Thoracic aorta (tissue), 2 donors: ENCODE measurements at places on chromosomes 11 and 22. TPM values are rescaled to one million over a fixed set of nuclear protein-coding genes. Genes with fewer than 3 reads are reported as not detected.

DNA sequence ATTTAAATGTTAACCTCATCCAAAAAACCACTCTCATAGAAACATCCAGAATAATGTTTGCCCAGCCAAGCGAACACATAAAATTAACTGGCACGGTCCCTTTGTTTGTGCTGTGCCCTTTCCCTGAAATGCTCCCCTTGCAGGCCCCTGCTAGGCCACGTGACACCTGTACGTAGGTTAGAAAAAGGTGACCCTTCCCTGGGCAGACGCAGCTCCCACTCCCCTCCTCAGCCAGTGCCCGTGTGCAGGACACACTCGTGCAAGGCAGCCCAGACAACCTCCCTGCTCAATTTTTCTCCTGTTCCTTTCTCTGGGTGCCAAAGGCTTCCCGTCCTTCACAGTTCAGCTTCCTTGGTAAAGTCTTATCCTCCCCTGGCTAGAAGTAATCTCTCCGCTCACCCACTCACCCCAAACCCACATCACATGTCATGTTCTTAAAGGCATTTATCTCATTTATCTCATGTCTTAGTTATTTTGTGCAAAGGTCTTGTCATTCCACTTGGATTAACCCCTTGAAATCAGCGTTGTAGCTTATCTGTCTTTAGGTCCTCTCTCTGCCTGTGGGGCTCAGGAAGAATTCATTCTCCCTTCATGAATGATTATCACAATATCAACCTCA is 20.7 kb downstream of the FAM83F start:
- no peaks in the 10 kb centered on the region for H3K27me3 ChIP-seq
- no peak for DNase-seq
- no peak overlapping the region for H3K27ac ChIP-seq
- no peaks in the 10 kb centered on the region for H3K36me3 ChIP-seq

- no peak overlapping the region for H3K27ac ChIP-seq
- no peaks in the 10 kb centered on the region for H3K4me1 ChIP-seq
- no peak for DNase-seq
- no peak overlapping the region for H3K4me3 ChIP-seq
Measured at GRCh38 chr11:107493117-107493516, 35.5 kb upstream of the CWF19L2 start.

DNA sequence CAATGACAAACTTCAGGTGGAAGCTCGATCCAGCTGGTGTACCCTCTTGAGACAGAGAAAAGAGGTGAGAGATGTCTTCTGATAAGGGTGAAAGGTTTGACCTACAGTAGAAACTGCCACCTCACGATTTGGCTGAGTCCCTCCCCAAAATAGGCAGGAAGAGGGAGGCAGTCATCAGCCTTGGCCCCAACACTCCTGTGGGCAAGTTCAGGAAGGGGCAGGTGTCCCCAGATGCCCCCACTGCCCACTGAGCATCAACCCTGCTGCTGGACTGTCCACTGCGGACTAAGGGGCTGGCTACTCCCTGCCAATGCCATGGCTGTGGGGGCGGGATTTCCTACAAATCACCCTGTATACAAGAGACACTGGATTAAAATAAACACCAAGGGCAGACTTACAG is 441.4 kb downstream of the BUD13 start:
- no peak for DNase-seq
- H3K4me1 ChIP-seq = no peaks in the 10 kb centered on the region
- H3K27me3 ChIP-seq = no peaks in the 10 kb centered on the region
- H3K36me3 ChIP-seq = no peaks in the 10 kb centered on the region
- no peak overlapping the region for H3K4me3 ChIP-seq

DNA sequence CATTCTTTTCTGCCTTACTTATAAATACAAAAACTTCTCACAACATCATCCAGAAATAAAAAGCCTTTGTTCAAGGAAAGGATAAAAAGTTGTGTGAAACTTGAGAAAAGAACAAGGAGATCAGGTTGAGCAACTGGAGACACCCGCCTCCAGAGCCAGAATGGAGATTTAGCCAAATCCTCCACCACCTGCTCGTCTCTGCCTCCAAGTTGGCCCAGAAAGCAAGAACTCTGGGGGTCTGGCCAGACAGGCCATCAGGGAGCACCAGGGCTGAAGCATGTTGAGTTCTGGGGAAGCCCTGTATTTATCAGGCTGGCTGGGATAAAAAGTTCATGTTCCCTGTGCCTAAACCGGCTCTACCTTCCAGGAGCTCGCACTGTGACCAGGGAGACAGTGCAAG is 14.9 kb downstream of the SMCO4 start:
- no peaks in the 10 kb centered on the region for H3K36me3 ChIP-seq
- peaks cover 26% of the 10 kb centered on the region for H3K4me1 ChIP-seq
- H3K27me3 ChIP-seq = no peaks in the 10 kb centered on the region
- DNase-seq = no peak
- H3K4me3 ChIP-seq = no peak overlapping the region

- H3K27me3 ChIP-seq = no peaks in the 10 kb centered on the region
- no peaks in the 10 kb centered on the region for H3K36me3 ChIP-seq
- no peak overlapping the region for H3K4me3 ChIP-seq
- H3K27ac ChIP-seq = no peak overlapping the region
Measured at GRCh38 chr22:22748297-22748743, 103.9 kb downstream of the GGTLC2 start.

DNA sequence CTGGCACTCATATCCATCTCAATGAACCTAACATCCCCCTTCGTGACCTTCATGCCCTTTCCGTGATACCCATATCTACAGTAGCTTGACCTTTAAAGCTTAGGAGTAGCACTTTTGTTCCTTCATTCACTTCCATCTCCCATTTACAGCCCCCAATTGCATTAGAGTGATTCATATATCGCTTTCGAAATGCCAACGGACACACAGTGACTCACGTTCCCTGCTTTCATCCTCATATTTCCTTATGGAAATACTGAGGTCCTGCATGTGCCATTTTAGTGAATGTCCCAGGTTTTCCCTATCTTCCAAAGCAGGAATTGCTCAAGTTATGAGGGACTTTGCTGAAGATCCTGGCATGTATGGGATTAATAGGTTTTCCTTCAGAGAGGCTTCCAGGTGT is 44.3 kb upstream of the CEP126 start:
- no peaks in the 10 kb centered on the region for H3K4me1 ChIP-seq
- H3K27me3 ChIP-seq = no peaks in the 10 kb centered on the region
- H3K4me3 ChIP-seq = no peak overlapping the region
- no peak for DNase-seq
- H3K36me3 ChIP-seq = no peaks in the 10 kb centered on the region
- no peak overlapping the region for H3K27ac ChIP-seq

GRCh38 chr11:35463331-35463751 is 44.0 kb upstream of the SLC1A2 start:
- H3K27me3 ChIP-seq = no peaks in the 10 kb centered on the region
- H3K4me3 ChIP-seq = no peak overlapping the region
- H3K27ac ChIP-seq = no peak overlapping the region
- no peaks in the 10 kb centered on the region for H3K36me3 ChIP-seq

The RBM4B gene
- total RNA-seq = 9.2 TPM

The CSRP3 gene
- not detected for total RNA-seq

The WT1 gene
- 1.1 TPM for total RNA-seq
